ENCODE measurements at places on chromosomes 5 and 9. TPM values are rescaled to one million over a fixed set of nuclear protein-coding genes. Genes with fewer than 3 reads are reported as not detected.

The PTPN3 gene
- polyA plus RNA-seq = 7.5 TPM

The MOB3B gene
- polyA plus RNA-seq = 16.8 TPM

DNA sequence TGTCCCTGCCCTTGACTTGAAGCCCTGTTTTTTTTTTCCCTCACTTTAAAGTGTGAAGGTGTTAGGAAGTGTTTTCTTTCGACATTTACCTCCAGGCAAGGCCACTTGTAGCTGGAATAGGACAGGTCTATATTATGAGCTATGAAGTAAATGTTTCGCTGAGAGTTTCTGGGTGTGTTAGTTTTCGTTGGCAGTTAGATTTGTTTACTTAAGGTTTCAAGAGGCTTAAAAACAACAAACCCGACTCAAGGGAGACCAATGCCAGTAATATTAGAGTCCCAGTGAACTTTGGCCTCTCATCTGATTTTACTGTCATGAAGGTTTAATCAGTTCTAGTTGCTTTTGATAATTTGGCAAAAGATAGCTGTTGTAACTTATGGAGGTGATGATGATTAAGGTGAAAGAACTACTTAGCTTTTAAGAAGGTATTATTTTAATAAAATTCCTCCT is 25.2 kb downstream of the OCLN start:
- DNase-seq = no peak

The IL5 gene
- not detected for polyA plus RNA-seq

DNA sequence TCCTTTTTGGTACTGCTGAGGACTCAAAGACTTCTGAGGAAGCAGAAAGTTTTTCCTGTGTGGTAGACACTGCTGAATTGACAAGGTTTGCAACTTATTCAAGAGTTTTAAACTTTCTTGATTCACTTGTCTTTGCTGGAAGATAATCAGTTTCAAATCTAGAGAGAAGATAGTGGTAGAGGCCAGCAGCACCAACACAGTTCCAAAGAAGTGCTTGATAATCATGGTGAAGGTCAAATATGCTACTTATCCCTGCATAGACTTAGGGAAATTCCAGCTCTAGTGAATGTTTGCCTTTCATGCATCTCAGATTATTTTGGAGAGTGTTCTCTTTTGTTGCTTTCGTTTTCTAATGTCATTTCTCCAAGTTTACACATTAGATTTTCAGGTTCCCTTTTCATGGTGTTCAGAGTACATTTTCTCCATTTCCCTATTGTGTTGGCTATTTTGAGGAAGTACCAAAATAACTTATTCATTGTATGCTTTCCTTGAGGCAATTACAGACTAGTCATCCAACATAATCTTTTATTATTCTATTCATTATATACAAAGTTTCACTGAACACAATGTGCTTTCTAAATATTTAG is 550 bp downstream of the IFNE start:
- no peak for DNase-seq

GRCh38 chr9:115690786-115691496 is 462.6 kb upstream of the PAPPA start:
- DNase-seq = peak; percentile 98

- DNase-seq = no peak
Measured at GRCh38 chr5:179698935-179699615, at the start of gene CANX. Gene CANX, plus strand, starts transcription at chr5:179698967. Its CDS starts 6,715 bp downstream, at chr5:179705682.

GRCh38 chr9:130383350-130383715 is 61.4 kb upstream of the ASS1 start:
- no peak for DNase-seq

The FRRS1L gene
- polyA plus RNA-seq = 0.01 TPM

- peak; percentile 39 for DNase-seq
Measured at GRCh38 chr5:139636207-139636792, 11.8 kb upstream of the CXXC5 start.

DNA sequence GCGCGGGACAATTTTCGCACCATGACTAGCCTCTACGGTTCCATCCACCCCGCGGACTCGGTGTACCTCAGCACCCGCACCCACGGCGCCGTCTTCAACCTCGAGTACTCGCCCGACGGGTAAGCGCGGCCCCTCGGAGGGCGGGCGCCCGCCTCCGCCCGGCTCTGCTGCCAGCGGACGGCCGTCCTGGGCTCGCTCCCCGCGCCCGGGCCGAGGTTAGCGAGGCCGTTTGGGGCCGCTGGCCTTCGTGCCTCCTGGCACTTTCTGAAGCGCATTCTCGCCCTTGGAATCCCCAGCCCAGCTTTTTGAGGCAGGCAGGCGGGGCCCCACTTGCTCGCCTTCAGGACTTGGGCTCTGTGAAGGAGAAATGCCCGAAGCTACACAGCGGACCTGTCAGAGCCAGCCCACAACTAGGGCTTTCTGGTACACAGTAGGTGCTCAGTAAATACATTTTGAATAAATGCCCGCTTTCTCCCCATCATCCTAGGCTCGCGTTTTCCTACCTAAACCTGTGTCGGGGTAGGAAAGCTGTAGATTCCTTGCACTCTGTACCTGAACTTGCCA is 772 bp downstream of the DCAF10 start:
- DNase-seq = peak; percentile 11

The ISCA1 gene
- 20.0 TPM for polyA plus RNA-seq

DNA sequence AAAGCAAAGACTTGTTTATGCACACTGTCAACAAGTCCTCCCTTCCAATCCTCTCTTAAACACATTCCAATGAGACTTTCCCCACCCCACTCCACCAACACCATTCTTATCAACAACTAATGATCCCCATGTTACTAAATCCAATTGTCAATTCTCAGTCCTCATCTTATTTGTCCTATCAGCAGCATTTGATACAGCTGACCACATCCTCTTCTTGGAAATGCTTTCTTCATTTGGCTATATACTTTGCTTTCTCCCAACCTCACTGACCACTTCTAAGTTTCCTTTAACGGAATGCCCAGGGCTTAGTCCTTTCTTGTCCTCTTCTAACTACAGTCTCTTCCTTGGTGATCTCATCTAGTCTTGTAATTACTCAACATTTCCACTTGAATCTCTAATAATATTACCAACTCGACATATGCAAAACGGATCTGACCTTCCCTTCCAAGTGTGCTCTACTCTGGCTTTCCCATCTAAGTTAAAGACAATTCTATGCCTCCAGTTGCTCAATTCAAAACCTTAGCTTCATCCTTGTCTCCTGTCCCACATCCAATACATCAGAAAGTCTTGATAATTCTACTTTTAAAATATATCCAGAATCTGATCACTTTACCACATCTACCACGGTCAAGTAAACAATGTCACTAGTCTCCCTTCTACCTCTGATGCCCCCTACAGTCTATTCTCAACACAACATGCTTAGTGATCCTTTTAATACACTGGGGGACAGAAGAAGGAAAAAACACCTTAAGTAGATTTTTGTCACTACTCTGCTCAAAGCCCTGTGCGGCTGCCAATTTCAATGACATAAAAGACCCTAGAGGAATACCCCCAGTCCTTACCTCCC is 25.5 kb downstream of the AGTPBP1 start:
- DNase-seq = no peak

DNA sequence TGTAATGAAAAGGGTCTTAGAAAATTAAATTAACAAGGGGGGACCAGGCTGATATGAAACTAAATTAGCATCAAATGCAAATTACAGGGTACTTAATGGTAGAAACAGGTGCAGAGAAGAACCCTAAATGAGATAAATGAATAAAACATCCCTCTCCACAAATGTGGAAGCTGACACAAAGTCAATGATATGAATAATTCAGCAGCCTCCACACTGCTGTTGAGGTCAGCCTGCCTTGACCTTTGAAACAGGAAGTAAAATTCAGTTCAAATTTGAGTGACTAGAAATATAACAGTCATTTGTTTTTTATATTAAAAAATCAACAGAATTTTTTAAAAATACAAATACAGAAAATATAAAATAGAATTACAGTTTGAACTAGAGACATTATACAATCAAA is 40.0 kb downstream of the EBF1 start:
- no peak for DNase-seq

DNA sequence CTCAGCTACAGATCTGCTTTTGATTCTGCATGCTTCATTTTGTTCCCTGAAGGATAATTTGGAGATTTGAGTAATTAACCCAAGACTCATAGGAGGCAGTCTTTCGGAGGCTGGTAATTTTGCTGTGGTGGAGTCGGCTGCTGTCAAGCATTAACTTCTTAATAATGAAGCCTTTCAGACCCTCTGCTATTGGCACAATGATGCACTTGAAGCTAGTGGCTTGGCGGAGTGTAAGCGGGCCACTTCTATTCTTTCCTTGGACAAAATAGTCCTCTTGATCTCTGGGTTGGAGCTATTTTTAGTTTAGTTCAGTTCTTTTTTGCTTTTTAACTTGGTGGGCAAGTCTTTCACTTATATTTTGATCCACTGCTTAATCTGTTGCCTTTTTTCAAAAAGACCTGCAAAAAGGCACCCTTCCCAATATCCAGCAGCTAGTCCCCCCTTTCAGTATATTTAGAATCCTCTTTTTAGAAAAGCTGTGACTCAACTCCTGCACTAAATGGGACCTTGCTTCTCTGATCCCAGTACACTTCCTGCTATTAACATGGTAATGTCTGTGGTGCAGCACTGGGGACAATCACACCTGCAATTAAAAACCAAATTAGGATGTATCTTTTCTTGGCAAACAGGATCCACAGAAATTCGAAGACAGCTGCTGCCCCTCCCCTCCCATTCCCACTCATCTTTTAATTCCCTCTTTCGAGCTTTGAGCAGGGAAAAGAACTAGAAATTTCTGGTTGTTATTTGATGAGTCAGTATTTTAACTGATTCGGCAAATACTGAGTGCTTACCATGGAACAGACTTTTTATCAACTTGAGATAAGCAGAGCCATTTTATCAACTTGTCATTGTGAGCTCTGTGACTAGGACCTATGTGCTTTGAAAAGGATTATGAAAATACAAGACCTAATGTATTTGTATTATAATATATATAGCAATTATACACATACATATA is 169.4 kb upstream of the ANKRD55 start:
- DNase-seq = no peak

GRCh38 chr5:123358751-123359150 is 64.5 kb downstream of the CEP120 start:
- DNase-seq = no peak

The SYK gene
- 2.8 TPM for polyA plus RNA-seq

DNA sequence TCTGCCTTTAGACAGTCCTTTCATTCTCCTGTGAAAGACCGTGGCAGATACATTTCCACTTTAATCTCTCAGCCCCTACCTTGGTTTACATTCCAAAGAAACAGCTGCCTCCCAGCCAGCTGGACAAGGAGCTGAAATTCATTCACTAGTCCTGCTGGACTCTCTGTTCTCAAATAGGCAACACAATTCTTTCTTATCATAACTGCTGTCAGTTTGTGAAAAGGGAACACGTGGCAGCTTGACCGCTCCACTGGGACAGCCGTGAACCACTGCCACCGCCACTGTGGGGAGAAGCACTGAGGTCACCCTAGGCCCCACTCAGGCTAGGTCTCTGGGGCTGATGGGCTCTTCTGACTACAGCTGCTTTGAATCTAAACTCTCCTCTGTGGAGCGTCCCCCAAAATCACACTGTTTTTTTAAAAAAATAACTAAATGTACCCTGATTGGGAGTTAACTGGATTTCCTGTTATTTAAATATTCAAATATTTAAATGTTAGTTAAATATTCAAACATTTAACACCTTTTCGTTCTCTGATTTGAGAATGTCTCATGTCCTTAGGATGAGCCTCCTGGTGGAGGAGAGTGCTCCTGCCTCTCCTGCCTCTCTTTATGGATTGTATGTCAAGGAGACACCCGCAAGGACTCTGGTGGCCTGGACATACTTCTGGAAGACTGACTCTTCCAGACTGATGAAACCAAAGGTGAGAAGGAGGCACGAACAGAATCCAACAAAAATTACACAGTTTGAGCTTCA is 120.1 kb downstream of the BOD1 start:
- DNase-seq = no peak

GRCh38 chr9:10005206-10005605 is 607.6 kb downstream of the PTPRD start:
- no peak for DNase-seq

DNA sequence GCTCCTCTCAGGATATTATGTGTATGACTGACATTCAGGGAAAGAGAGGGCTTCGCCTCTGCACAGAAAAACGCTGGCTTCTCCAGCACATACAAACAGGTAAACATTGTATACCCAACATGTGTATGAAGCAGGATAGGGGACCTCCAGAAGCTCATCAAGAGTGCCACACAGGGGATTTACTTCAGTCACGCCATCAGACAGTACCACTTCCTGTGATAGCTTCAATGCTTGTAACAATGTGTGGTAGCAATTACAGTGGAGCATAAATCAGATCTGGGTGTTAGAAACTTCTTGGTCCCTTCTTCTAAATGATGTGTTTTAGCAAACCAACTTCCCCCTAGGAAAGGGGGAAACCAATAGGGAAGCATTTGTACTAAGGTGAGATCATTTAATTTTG is 160.8 kb downstream of the TSSK1B start:
- DNase-seq = no peak

The PCDHA8 gene
- polyA plus RNA-seq = not detected

The GRM6 gene
- not detected for polyA plus RNA-seq

DNA sequence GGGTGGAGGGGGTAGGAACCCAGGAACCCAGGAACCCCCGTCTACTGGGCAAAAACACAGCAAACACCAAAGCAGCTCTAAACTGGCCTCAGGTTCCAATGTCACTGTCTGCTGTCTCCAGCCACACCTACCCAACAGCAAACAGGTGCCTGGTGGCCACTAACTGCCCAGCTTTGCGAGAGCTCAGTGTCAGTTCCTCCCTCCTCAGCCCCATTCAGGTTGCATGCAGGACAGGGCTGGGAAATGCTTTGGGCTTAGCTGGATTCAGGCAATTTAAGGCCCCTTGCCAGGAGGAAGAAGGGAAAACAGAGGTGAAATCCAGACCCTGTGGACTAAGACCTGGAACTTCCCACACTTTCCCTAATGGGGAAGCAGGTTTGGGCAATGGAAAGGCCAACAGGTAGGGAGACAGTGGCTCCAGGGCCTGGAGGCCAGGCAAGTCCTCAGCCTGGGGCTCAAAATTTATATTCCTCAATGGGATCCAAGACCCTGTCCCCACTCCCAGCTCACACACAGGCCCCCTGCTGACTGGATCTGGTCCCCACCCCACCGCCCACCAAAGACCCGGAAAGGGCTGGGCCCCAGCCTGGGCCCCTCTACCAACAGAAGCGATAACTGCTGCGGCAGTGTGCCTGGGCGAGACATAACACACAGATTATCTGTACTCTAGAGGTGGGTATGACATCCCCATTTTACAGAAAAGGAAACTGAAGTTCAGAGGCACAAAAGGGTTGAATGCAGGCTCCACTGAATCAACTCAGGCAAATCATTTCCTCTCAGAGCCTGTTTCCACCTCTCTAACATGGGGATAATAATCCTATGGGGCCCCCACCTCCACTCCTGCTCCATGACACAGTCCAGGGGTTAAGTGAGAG is 3.5 kb downstream of the EEIG1 start:
- DNase-seq = no peak

The PCDHGA6 gene
- polyA plus RNA-seq = not detected

The LCN12 gene
- polyA plus RNA-seq = 0.16 TPM

All from foreskin keratinocyte (primary cell).